Stimulated activated CD8-positive, alpha-beta memory T cell treated with anti-CD3 and anti-CD28 coated beads, Interleukin-15, amount 100 ng/mL, for 1 hour (primary cell): ENCODE measurements at places on chromosomes 5 and 9.

- no peak for DNase-seq
Measured at GRCh38 chr9:34862836-34863235, 95.2 kb upstream of the PHF24 start.

DNA sequence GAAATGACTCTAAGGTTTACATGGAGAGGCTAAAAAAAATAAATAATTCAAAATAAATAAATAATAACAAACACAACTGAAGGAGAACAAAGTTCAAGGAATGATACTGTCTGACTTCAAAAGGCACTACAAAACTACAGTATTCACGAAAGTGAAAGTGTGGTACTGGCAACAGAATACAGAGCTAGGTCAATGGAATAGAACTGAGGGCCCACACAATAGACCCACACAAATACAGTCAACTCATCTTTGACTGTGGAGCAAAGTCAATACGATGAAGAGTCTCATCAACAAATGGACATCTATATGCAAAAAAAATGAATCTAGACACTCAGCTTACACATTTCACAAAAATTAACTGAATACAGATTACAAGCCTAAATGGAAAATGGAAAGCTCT lies 75.3 kb downstream of the FBXW11 start:
- no peak for DNase-seq

DNA sequence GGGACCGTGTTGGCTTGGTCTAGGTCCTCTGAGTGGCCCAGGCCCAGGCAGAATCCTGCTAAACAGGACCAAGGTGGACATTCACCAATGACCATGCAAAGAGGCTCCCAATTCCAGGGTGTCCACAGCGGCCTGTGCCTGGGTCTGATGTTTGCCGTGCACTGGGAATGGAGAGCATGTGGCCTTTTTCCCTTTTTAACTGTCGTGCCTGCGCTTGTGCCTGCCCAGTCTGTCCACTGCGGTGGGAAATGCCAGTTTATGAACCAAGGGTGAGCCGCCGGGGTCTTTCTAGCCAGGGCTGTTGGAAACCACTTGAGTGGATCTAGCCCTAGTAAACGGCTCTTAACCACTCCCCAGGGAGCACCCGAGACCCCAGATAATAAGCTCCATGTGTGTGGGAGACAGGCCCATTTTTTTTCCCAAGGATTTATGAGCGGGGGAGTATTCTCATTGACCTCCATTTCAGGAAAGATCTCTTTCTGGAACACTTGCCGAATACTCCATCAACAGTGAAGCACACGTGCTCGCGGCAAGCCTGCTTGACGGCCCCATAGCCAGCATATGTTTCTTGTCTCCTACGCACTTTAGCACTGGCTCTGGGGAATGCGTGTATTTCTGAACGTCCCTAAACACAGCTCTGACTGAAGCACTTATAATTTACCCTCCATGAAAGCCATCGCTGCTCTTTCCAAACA lies 93.2 kb upstream of the PHYKPL start:
- no peak for DNase-seq

GRCh38 chr5:92860061-92860460 lies 721.0 kb downstream of the NR2F1-AS1 start:
- no peak for DNase-seq

- no peak for DNase-seq
Measured at GRCh38 chr5:141077826-141078225, 16.6 kb upstream of the PCDHB2 start.

- no peak for DNase-seq
Measured at GRCh38 chr5:138594305-138595058, 19.3 kb upstream of the HSPA9 start.

GRCh38 chr5:79954620-79955019 lies 36.4 kb downstream of the MTX3 start:
- no peak for DNase-seq

- DNase-seq, result no peak
Measured at GRCh38 chr9:107059220-107059619, 196.3 kb downstream of the ZNF462 start.

- no peak for DNase-seq
Measured at GRCh38 chr5:157521704-157522029, 53.9 kb downstream of the ADAM19 start.

GRCh38 chr5:2921651-2922050 lies 170.2 kb upstream of the IRX2 start:
- DNase-seq, result no peak

GRCh38 chr5:157900644-157901043 lies 41.7 kb upstream of the CLINT1 start:
- DNase-seq, result no peak

- no peak for DNase-seq
Measured at GRCh38 chr5:176134529-176135223, 103.5 kb upstream of the SIMC1 start.

GRCh38 chr9:99103901-99104458 lies 933 bp upstream of the TGFBR1 start:
- no peak for DNase-seq

DNA sequence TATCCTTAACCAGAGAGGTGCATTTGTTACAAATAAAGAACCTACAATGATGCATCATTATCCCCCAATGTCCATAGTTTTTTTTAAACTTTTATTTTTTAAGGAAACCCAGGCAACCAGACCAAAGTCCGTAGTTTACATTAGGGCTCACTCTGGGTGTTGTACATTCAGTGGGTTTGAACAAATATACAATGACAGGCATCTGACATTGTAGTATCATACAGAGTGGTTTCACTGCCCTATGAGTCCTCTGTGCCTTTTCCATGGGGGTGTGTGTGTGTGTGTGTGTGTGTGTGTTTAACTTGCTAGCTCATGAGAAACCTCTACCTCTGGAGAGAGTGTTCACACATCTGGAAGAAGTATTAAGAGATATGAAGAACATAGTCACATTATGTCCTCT lies 141.5 kb downstream of the KDM4C start:
- DNase-seq, result no peak

GRCh38 chr9:82777366-82777765 lies 285.6 kb downstream of the RASEF start:
- DNase-seq, result no peak

- no peak for DNase-seq
Measured at GRCh38 chr9:121498150-121498486, 1.5 kb downstream of the GGTA1 start.

GRCh38 chr5:147688656-147689356 lies 93.7 kb downstream of the JAKMIP2 start:
- no peak for DNase-seq

DNA sequence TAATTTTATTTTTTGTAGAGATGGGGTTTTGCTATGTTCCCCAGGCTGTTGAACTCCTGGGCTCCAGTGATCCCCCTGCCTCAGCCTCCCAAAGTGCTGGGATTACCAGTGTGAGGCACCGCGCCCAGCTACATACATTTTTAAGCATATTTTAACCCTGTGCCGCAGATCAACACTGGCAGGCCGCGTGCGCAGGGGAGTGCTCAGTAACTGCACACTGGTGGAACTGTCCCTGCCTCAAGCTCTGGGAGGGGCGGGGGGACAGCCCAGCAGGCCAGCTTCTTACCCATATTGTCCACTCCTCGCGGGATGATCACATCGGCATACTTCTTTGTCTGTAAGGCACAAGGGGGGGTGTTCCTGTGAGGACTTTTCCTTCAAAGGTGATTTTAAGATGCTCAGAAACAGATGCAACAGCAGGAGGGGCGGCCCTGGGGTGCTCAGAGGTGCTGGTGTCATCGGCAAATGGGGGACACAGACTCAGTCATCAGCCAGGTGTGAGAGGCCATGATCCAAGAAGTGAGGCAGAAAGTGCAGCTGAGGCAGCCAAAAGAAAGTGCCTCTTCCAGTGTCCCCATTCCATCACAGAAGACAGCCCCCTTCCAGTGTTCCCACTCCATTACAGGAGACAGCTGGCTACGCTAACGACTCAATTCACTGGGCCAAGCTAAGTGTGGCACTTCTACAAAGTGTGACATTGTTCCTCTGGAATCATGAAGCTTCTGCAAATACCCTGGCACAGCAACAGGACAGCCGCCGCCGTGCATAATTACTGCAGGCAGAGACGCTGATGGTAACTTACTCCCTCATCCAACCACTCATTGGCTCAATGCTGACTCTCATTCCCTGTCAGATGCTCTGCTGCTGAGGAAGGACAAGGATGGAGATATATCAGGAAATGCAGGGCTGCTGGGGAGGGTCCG lies 5.2 kb downstream of the UCK1 start:
- DNase-seq, result no peak

- no peak for DNase-seq
Measured at GRCh38 chr5:81203729-81204128, 29.4 kb upstream of the CKMT2 start.

DNA sequence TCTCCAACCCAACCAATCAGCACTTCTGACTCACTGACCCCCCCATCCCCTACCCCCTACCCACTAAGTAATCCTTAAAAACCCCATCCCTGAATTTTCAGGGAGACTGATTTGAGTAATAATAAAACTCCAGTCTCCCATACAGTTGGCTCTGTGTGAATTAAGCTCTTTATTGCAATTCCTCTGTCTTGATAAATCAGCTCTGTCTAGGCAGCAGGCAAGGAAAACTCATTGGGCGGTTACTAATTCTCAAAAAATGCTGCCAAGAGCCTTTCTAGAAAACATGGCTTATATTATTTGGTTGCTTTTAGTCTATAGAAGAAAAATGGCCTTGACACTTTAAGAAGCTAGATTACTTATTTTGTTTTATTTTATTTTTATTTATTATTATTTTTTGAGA lies 131.7 kb downstream of the SUSD1 start:
- DNase-seq, result no peak

- no peak for DNase-seq
Measured at GRCh38 chr5:174799121-174799520, 74.7 kb downstream of the MSX2 start.
